ENCODE measurements at places on chromosomes 1 and 21. TPM values are rescaled to one million over a fixed set of nuclear protein-coding genes. Genes with fewer than 3 reads are reported as not detected.

DNA sequence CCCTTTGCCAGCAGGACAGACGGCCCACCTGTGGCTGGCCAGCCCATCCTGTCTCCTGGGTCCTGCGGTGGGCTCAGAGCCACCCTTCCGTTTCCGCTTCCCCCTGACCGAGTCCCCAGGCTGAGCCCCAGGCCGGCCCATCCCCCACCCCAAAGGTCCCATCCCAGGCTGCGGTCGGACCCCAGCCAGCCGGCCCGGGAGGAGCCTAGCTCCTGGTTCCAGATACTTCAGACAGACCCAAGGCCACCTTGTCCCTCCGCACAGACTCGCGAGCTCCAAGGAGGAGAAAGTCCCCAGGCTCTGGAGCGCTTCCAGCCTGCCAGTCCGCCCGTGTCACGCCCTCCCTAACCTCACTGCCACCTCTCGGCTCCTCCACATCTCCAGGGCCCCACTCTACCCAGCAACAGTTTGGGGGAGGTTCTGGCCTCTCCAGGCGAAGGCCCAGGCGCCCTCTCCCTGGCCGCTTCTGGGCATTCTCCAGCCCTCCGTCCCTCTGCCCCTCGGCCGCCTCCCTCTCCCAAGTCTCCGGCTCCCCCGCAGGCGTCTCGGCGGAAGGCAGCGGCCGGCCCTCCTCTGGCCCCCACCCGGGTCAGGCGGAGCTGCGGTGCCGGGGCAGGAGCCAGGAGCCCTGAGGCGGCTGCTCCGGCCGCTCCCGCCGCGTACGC, 835 bp downstream of the LRRN2 start:
- peaks cover 40% of the 10 kb centered on the region for H3K27me3 ChIP-seq
- H3K4me3 ChIP-seq: peak overlapping the region; percentile 57
- DNase-seq: no peak
- H3K27ac ChIP-seq: peak overlapping the region; percentile 5
- no peaks in the 10 kb centered on the region for H3K36me3 ChIP-seq

GRCh38 chr1:241964550-241965282, 7.1 kb downstream of the BECN2 start:
- H3K27ac ChIP-seq: no peak overlapping the region
- H3K36me3 ChIP-seq: no peaks in the 10 kb centered on the region
- DNase-seq: no peak
- no peaks in the 10 kb centered on the region for H3K27me3 ChIP-seq
- H3K4me1 ChIP-seq: no peaks in the 10 kb centered on the region

DNA sequence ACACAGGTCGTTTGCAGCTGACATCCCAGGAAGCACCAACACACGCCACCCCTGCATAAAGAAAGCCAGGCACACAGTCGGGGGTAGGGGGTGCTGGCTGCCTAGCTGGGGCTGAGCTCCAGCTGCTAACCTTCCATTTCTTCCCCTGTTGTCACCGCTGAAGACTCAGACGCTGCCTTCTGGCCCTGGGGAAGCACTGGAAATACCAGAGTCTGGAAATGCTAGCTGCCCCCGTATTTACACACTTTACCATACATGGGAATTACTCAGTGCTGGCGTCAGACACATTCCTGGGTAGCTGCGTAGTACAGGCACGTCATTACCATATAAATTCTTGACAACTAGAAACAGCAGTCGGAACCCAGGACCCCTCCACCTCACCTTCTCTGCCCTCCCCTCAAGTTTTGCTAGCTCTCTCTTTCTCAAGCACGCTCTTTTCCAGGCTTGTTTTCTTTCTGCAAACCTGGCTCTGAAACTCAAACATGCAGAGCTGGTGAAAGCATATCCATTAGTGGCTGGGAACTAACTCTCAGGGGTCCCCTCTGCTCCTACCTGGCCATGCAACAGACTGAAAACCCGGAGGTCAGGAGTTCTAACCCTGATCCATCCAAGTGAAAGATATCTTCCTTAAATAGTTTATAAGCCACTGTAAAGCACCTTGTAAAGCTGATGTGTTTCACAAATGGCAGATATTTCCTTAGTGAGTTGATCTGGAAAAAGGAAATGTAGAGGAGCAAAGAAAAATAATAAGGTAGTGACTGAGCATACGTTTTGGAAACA, 3.3 kb downstream of the CSRP1 start:
- H3K36me3 ChIP-seq: no peaks in the 10 kb centered on the region
- no peaks in the 10 kb centered on the region for H3K27me3 ChIP-seq
- DNase-seq: no peak
- peaks cover 90% of the 10 kb centered on the region for H3K4me1 ChIP-seq
- peak overlapping the region; percentile 58 for H3K4me3 ChIP-seq

- no peaks in the 10 kb centered on the region for H3K4me1 ChIP-seq
- H3K27me3 ChIP-seq: no peaks in the 10 kb centered on the region
- DNase-seq: no peak
- H3K36me3 ChIP-seq: no peaks in the 10 kb centered on the region
These were observed 25.6 kb upstream of the PRDM2 start for GRCh38 chr1:13674377-13674776.

DNA sequence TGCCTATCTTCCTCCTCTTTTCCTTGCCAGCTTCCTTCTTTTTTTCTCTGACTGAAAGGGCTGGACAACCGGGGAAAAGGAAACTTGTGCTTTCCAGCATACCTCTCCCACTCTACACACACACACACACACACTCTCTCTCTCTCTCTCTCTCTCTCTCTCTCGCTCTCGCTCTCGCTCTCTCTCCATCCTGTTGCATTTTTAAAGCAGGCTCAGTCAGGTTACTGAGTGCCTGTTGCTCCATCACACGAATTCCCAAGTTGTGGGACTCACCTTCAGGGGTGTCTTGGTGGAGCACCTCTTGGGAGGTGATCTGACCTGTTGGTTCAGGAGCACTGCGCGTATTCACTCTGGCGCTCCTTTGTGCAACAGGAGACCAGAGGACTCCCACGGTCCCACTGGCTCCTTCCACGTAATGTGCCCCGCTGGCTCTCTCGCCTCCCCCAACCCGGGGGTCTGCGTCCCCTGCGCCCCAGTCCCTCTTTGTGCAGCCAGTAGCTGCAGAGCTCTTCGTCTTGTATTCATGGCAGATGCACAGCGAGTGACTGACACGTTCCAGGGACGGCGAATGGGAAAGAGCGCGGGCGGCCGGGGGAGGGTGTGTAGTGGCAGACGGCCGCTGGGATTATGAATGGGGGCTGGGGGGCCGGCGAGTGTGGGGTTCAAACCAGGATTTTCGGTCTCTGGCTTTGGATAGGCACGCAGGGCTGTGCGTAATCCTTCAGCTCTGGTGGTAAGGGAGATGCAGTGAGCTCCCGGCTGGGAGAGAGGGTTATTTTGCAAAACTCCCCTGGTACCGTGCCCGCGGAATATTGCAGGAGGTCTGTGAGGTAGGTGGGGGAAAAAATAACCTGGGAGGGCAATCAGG, 660 bp upstream of the PDE4B start:
- H3K27ac ChIP-seq: no peak overlapping the region
- H3K36me3 ChIP-seq: no peaks in the 10 kb centered on the region
- H3K27me3 ChIP-seq: peaks cover 16% of the 10 kb centered on the region
- no peak for DNase-seq
- no peaks in the 10 kb centered on the region for H3K4me1 ChIP-seq

- no peak overlapping the region for H3K27ac ChIP-seq
- H3K4me3 ChIP-seq: no peak overlapping the region
- H3K36me3 ChIP-seq: no peaks in the 10 kb centered on the region
- no peaks in the 10 kb centered on the region for H3K27me3 ChIP-seq
- H3K4me1 ChIP-seq: peaks cover 27% of the 10 kb centered on the region
- DNase-seq: no peak
These were observed 59.0 kb upstream of the BCAR3 start for GRCh38 chr1:93740601-93741031.

DNA sequence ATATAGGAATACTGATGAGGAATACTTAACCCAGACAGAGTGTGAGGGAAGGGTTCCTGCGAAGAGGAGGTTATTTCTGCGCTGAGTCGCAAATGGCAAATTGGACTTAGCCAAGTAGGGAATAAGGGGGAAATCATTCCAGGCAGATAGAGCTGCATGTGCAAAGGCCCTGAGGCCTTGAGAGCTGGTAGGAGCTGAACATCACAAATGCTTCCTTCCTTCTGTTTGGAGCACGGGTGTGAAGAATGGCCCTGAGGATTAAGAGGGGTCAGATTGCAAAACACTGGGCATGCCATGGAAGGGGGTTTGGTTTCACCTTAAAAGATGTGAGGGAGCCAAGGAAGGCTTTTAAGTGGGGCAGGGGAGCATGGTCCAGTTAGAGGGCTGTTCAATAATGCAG, 12.4 kb downstream of the IER5 start:
- H3K27me3 ChIP-seq: no peaks in the 10 kb centered on the region
- DNase-seq: no peak
- no peak overlapping the region for H3K4me3 ChIP-seq
- no peaks in the 10 kb centered on the region for H3K36me3 ChIP-seq
- H3K4me1 ChIP-seq: peaks cover 64% of the 10 kb centered on the region

DNA sequence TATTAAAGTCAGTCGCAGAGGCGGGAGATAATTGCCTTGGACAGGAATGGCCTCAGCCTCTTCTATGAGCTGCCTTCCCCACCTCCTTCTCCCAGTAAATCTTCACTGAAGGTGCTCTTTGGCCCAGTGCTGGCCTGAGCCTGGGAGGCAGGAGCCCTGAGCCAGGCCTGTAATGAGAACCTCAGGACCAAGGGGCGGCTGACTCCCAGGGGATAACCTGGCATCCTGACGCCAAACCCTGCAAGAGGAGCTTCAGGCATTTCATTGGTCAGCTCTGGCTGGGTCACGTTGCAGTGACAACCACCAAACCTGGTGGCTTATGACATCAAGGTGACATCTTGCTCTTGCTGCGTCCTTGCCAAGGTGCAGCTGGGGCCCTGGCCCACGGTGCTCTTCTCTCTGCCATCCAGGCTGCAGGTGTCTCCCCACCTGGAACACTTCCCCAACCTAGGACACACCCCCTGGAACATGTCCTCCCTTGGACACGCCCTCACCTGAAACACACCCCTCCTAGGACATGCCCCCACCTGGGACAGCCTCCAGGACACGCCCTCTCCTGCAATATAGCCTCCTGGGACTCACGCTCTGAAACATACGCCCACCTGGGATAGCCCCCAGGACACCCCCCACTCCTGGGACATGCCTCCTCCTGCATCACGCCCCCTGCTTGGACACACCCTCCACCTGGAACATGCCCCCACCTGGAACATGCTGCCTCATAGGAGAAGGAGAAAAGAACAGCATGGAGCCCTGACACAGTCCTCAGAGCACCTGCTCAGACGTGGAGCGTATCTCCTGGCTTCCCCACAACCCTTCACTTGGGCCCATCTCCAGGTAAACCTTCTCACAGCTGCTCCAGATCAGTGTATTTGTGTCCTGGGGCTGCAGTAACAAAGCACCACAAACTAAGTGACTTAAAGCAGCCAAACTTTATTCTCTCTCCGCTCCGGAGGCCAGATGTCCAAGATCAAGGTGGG, 333.6 kb downstream of the NPHP4 start:
- no peak for DNase-seq
- no peak overlapping the region for H3K27ac ChIP-seq
- no peaks in the 10 kb centered on the region for H3K27me3 ChIP-seq

GRCh38 chr21:33968080-33968994, 52.7 kb upstream of the ATP5PO start:
- no peaks in the 10 kb centered on the region for H3K36me3 ChIP-seq
- H3K27me3 ChIP-seq: no peaks in the 10 kb centered on the region
- no peak for DNase-seq
- H3K27ac ChIP-seq: peak overlapping the region; percentile 68
- peaks cover 18% of the 10 kb centered on the region for H3K4me1 ChIP-seq

GRCh38 chr1:56843544-56843943, 11.1 kb upstream of the C8A start:
- H3K27ac ChIP-seq: no peak overlapping the region
- no peaks in the 10 kb centered on the region for H3K4me1 ChIP-seq
- DNase-seq: no peak
- H3K4me3 ChIP-seq: no peak overlapping the region
- no peaks in the 10 kb centered on the region for H3K36me3 ChIP-seq

GRCh38 chr1:111140680-111140967, 601 bp downstream of the CEPT1 start:
- H3K4me3 ChIP-seq: peak overlapping the region; percentile 100
- no peaks in the 10 kb centered on the region for H3K27me3 ChIP-seq
- H3K4me1 ChIP-seq: peaks cover 12% of the 10 kb centered on the region
- H3K27ac ChIP-seq: peak overlapping the region; percentile 99

DNA sequence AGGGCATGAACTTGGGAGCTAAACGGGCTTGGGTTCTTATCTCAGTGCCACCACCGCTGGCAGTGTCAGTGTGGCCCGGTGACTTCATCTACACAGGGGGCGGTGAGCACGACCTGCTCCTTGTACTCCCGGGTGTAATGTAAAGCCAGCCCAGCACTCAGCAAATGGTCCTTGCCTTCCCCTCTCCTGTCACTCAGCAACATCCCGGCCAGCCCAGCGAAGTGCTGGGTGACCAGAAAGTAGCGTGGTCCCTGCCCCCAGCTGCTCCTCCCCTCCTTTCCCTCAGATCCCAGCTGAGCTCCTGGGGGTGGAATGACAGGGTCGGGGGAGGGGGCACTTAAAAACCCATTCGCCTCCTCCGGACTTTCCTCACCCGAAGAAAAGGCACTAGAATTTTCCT, 7.2 kb downstream of the KCNN3 start:
- H3K27me3 ChIP-seq: no peaks in the 10 kb centered on the region
- H3K4me1 ChIP-seq: peaks cover 12% of the 10 kb centered on the region
- no peak for DNase-seq
- no peak overlapping the region for H3K27ac ChIP-seq
- H3K4me3 ChIP-seq: no peak overlapping the region

Gene UBL4B
- total RNA-seq: not detected

Gene KRTAP19-1
- total RNA-seq: not detected

Gene NPL
- 2.2 TPM for total RNA-seq

Gene OLFML2B
- 18.6 TPM for total RNA-seq

Gene G0S2
- total RNA-seq: 1,224 TPM

Data from tibial nerve (tissue), 4 donors.